ENCODE measurements at places on chromosomes 1 and 21.
A peak's percentile ranks its signal among the peaks of the same experiment; 100 is the strongest.

- peak; percentile 22 for DNase-seq
These were observed 10.7 kb downstream of the CLCNKA start for GRCh38 chr1:16032388-16033102.

DNA sequence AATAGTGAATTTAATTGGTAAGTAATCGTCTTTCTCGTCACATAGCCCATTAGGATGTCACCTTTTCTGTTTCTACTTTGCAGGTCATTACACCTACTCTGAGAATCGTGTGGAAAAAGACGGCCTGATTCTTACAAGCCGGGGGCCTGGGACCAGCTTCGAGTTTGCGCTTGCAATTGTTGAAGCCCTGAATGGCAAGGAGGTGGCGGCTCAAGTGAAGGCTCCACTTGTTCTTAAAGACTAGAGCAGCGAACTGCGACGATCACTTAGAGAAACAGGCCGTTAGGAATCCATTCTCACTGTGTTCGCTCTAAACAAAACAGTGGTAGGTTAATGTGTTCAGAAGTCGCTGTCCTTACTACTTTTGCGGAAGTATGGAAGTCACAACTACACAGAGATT lies 23.3 kb downstream of the PARK7 start:
- DNase-seq: no peak

DNA sequence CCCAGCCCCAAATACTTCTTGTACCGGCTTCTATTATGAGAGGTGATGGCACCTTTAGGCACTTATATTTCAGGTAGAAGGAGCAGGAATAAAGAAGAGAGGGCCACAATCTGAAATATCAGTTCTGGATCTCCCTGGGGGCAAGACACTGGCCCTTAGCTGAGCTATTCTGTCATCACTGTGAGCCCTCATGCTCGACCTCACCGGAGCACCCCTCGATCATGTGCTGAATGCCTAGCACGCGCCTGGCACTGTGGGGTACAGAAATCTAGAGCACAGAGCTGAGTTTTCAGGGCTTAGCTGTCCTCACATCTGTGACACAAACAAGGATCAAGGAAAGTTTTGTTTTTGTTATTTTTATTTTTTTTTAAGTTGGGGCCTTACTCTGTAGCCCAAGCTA lies 7.6 kb upstream of the MX1 start:
- no peak for DNase-seq

DNA sequence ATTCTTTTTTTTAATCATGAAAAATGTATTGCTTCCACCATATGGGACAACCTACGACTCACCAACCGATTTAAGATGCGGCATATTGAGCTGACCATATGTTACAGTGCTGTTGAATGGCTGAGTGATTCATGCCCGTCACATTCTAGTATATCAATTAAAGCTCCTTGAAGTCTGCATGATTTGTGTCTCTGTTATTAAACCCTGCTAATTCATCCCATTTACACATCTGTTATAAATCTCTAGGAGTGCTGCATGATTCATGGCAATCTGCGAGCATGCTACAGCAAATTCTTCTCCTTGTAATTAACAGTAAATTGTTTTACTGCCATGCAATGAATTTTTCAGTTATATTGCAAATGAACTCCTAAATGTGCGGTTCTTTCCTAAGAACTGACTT lies 239.8 kb downstream of the USH2A start:
- no peak for DNase-seq

- DNase-seq: no peak
These were observed 15.7 kb upstream of the PDXK start for GRCh38 chr21:43703035-43703880.

GRCh38 chr1:92504291-92505014 lies 17.7 kb upstream of the GFI1 start:
- DNase-seq: no peak

DNA sequence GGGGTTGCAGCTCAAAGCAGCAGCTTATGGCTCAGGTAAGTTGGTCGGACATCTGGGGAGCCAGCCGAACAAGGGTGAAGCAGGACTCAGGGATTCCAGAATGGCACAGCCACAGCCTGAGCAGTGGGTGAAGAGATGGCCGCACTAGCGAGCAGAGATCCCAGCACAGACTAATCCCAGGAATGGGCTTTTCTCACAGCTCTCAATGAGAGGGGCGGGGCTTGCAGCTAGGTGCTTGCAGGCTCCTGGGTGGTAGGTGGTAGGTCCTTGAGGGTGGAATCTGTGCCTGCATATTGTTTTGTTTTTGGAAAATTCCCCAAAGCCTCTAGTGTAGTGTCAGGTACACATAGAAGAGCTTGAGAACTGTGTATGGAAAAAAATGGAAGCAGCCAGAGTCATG lies 9.0 kb downstream of the KIAA0040 start:
- no peak for DNase-seq

DNA sequence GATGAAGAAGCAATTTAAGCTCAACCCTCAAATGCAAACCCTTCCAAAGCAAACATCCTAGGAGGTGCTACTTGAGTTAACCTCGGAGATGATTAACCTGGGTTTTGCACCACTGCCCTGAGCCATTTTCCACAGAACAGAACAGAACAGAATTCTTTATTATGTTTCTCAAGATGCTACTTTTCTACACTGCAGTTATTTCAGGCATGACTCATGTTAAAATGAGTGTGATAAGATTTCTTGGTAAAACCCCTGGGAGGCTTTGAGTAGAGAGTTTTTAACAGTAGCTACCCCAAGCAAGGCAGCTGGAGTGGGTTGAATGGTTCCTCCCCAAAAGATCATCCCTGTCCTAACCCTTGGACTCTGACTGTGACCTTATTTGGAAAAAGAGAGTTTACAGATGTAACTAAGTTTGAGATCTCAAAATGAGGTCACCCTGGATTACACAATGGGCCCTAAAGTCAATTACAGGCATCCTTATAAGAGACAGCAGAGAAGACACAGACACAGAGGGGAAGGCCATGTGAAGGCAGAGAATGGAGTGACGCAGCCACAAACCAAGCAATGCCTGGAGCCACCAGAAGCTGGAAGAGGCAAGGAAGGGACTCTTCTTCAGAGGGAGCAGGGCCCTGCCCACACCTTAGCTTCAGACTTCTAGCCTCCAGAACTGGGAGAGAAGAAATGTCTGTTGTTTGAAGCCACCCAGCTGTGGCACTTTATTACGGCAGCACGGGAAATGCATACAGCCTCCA lies 153.4 kb downstream of the ETS2 start:
- DNase-seq: no peak

DNA sequence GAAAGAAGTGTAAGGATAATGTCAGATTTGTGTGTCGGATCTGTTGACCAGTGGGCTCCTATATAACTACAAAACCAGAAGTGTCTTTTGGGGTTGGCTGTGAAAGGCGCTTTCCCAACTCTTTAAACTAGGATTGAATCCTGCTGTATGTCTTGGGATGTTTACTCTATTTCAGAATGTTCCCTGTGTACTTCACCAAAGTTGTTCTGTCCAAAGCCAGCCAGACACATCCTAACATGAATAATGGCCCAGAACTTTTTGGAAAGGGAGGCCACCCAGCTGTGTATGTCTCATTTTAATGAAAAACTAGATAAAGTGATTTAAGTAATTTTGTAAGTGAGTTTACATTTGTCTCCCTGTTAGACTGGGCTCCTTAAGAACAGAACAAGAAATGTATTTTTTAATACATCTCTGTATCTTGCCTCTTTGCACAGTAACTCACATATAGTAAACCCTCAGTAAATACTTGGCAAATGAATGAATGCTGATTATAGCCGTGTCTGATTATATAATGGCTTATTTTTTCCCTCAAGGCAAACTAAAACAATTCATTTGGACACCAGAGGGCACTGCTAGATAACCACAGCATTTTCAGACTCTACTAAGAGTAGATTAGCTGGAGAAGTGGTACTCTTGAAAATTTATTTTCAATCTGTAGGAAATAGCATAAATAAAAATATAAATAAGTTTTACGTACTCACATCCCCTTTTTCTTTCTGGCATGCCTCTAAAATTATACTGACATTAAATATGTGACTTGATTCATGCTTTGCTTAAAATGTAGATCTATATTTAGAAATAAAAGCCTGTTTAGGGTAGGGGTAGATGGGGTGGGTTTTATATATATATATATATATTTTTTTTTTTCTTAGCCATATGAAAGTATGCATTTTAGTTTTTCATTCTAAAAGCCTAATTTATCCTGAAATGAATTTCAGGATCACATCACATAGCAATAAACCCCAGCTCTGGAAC lies 23.8 kb downstream of the TSEN15 start:
- DNase-seq: peak; percentile 52

- no peak for DNase-seq
These were observed 28.8 kb downstream of the GORAB start for GRCh38 chr1:170560681-170561285.
